ENCODE measurements at places on chromosomes 7 and 10.

- peak; percentile 96 for DNase-seq
These were observed 380.3 kb upstream of the SEMA3C start for GRCh38 chr7:81298951-81299666.

- peak; percentile 50 for DNase-seq
These were observed 488 bp downstream of the EIF4H start for GRCh38 chr7:74174606-74175082.

- peak; percentile 25 for DNase-seq
These were observed 131.6 kb downstream of the PKD1L1 start for GRCh38 chr7:47816647-47817046.

DNA sequence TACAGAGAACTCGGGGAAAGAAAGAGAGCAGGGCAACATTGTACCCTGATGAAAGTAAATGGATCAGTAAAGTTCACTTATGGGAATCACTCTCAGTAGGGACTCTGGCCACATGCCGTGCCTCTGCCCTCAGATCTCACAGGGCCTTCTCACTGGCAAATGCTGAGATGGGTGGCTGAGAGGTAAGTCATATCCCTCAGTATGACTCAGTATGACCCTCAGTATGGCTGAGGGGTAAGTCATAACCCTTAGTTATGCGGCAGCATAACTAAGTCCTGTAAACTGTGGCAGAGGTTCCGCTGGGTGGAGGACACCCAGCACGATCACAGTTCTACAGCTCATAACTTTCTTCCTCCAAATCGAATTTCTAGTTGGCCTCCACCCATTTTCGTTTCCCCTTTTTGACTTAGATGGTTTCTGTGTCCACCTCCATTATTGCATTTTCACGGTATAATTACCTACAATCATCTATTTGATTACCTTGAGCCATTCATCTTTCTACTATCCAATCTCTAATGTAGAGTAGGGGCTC lies 26.5 kb upstream of the WNT16 start:
- no peak for DNase-seq

DNA sequence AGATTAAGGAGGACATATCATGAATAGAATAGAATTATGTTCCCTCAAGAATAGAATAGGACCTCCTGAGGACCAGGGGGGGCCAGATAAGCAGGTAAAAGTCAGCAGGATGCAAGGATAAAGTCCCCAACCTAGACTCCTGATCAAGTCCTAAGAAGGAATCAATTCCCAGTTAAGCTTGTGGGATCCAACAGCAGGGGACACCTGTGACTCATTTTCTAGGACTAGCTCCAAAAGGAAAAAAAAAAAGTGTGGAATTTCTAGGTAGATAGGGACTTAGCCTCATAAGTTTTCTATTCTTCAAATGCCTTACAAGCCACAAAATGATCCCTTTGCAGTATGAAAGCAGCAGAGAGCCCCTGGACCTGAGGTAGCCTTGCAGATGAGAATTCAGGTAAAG lies 336.2 kb downstream of the WDR11 start:
- no peak for DNase-seq

- DNase-seq: no peak
These were observed 88.0 kb upstream of the PRSS58 start for GRCh38 chr7:142345811-142346210.

DNA sequence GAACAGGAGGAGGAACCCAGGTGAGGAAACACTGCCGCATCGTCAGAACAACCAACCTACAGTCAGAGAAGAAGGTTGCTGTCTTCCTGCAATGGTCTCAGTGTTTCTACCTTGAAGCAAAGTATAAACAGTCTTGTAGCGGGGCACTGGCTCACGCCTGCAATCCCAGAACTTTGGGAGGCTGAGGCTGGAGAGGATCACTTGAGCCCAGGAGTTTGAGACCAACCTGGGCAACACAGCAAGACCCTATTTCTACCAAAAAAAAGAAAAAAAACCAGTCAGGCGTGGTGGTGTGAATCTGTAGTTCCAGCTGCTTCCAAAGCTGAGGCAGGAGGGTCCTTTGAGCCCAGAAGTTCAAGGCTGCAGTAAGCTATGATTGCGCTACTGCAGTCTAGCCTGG lies 23.4 kb downstream of the SNX8 start:
- no peak for DNase-seq

- DNase-seq: no peak
These were observed 52.4 kb downstream of the PDIA4 start for GRCh38 chr7:148975896-148976295.

DNA sequence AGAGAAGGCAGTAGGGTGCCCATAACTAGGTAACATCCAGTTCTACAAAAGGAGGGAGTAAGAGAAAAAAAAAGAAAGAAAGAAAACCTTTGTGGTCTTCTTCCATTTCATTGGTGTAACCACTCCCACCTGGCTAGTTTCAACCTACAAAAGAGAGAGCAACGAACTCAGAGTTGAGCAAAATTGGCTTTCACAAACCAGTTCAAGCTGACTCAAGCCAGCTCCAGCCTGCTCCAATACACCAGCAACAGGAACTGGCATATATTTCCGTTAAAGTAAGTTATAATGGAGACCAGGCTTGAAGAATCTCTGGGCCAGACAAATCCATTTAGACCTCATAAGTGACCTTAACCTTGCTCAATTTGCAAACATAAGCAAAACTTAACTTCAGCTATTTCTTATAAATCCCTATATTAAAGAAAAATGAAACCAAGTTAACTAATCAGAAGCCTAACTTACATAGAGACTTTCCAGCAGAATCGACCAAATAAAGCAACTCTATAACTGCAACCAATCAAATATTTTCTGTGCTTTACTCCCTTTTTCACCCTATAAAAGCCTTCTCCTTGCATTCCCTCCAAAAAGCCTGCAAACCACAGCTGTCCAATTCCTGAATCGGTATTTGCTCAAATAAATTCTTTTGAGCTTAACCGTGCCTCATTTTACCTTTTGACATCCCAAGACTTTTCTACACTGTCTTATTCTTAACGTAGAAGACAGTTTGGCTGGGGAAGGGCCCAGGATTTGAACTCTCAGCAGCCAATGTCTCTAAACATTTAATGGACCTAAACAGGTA lies 10.1 kb downstream of the ANKRD22 start:
- DNase-seq: no peak

DNA sequence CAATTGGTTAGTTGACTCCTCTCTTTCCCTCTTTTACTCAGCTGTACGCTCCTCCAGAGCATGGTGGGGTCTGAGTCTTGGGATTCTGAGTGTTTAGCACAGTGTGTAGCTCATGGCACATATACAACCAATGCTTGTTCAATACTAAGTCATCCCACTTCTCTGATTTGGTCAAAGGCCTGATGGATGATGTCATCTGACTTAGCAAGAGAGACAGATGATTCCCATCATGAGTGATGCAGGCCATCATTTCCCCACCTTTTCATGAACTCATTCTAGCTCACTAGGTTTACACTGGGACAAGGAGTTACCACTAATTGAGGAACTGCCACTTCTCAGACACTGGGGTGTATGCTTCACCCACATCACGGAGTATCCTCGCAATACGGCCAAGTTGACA lies 3.8 kb downstream of the ICA1 start:
- no peak for DNase-seq

GRCh38 chr7:158740013-158740656 lies 35.5 kb upstream of the NCAPG2 start:
- DNase-seq: peak; percentile 95

- DNase-seq: peak; percentile 96
These were observed 123.6 kb downstream of the TCF7L2 start for GRCh38 chr10:113073549-113074189.

- DNase-seq: peak; percentile 53
These were observed 52.1 kb downstream of the SUFU start for GRCh38 chr10:102555781-102556328.

GRCh38 chr10:31871266-31872065 lies 57.2 kb downstream of the ARHGAP12 start:
- no peak for DNase-seq

DNA sequence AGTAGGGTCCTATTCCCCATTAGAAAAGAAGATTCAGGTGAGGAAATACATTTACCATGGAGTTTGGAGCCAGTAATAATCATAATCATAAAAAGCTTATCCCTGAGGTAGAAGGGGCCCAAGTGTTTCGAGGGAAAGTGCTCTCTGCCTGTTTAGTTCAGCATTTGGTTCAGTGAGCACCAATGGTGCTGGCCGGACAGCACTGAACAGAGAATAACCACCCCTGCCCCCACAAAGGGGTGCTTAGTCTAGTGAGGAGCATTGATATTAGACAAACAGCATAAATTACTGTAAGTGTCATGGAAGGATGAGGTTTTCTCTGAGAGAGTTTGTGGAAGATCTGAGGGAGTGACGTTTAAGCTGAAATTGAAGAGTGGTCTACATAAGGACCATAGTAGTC lies 21.6 kb upstream of the ATE1 start:
- DNase-seq: no peak

DNA sequence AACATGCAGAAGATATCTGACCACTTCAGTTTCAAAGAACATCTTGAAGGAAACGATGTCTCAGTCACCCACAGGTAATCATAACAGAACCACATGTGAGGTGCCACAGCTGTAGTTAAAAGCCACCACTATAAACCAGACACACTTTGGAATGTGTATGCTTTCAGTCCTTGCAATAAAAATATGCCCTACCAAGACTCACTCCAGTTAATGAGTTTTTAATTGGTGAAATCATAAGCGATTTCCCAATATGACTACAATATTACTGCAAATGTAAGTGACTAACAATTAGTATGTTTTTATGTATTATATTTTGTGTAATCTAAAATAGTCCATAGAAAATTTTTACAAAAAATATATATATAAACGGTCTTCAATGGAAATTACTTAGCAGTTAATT lies 428.2 kb downstream of the PARD3 start:
- no peak for DNase-seq

DNA sequence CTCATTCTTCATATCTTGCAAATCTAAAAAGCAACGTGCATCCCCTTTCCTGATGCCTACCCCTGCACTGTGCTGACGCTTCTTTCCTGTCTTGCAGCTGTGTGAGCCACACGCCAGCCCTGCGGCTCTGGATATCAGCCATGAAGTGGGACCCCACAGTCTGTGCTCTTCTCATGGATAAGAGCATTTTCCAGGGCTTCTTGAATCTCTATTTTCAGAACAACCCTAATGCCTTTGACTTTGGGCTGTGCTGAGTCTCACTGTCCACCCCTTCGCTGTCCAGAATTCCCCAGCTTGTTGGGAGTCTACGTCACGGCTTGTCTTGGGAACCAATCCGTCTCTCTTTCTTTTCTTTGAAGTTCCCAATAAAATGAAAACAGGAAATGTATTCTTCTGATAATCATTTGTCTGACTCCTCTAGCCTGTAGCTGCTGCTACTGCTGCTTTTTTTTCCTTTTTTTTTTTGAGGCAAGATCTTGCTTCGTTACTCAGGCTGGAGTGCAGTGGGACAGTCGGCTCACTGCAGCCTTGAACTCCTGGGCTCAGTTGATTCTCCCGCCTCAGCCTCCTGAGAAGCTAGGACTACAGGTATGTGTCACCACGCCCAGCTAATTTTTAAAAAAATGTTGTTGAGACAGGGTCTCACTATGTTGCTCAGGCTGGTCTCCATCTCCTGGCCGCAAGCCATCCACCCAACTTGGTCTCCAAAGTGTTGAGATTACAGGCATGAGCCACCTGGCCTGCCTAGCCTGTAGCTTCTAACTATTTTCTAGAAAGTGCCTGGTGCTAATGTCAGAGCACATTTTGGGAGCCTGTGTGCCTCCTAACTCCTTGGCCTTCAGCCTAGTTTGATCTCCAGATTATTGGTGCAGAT lies 30.3 kb downstream of the GSTO2 start:
- peak; percentile 97 for DNase-seq

DNA sequence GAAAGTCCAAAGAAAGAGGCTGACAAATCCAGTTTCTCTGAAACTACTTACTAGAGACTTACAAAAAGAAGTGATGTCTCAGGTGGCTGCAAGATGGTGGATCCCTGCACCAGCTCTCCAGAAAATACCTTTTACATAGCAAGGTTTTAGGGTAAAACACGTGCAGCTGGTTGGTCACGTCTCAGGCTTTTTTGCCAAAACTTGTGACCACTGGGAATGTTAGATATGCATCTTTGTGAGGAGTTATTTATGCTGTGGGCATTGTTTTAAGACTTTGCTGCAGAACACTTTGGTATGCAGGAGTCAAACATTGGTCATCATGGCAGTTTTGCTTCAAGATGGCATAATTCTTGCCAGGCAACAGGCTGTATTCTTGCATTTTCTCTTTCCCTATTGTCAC lies 1352.8 kb downstream of the REEP3 start:
- peak; percentile 23 for DNase-seq

GRCh38 chr10:74750848-74751274 lies 75.5 kb upstream of the KAT6B start:
- DNase-seq: no peak
